Uterus (tissue), 4 donors: ENCODE measurements at places on chromosomes 2 and 18. TPM values are rescaled to one million over a fixed set of nuclear protein-coding genes. Genes with fewer than 3 reads are reported as not detected.

DNA sequence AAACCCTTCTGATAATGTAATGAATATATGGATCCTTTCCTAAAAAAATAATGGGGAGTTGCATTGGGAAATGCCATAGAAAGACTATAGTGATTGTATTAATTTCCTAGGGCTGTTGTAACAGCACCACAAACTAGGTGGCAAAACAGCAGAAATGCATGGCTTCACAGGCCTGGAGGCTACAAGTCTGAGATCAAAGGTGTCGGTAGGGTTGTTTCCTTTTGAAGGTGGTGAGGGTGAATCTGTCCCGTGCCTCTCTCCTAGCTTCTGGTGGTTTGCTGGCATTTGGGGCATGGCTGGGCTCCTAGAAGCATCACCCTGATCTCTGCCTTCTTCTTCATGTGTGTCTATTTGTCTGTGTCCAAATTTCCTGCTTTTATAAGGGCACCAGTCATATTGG is 149.7 kb downstream of the INHBB start:
- H3K4me1 ChIP-seq: no peaks in the 10 kb centered on the region
- H3K27ac ChIP-seq: no peak overlapping the region
- no peaks in the 10 kb centered on the region for H3K36me3 ChIP-seq
- H3K27me3 ChIP-seq: no peaks in the 10 kb centered on the region

- peak overlapping the region; percentile 42 for H3K4me3 ChIP-seq
- H3K36me3 ChIP-seq: no peaks in the 10 kb centered on the region
- H3K4me1 ChIP-seq: no peaks in the 10 kb centered on the region
- H3K27me3 ChIP-seq: no peaks in the 10 kb centered on the region
- no peak for DNase-seq
These were observed 64.7 kb upstream of the HNRNPA3 start for GRCh38 chr2:177147834-177148445.

DNA sequence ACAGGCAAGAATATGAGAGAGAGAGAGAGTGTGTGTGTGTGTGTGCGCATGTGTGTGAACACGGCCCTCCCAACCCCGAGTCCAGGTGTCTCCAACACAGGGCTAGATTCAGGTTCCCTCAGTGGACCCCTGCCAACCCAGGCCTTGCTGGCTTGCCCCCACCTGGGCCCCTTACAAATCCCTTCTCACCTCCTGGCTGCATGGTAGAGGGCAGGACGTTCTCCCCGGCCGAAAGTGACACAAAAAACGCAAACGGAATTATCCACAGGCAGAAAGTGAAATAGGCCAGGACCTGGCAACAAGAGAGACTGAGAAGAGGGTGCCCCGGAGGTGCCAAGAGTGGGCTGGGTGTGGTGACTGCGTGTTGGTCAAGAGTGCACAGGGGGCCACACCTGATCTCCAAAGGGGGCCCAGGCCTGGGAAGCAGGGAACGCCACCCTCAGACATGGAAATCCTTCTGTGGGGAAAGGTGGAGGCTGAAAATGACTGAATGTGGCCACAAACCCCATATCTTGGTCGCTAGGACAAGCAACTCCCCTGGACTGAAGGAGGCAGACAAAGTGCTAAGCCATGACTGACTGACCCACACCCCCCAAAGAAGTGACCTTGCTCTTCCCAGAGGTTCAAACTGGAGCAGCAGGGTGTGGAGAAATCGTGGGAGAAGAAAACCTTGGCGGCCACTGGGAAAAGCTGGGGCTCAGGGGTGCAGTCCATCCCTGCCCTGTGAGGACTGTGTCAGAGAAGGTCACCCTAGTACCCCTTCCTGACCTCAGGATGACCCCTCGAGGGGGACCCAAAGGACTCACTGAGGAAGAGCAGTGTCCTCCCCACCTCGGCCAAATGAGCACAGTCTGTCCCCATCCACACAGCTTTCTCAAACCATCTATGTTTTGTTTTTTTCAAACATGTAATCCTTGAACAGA is 5.7 kb downstream of the TEX261 start:
- H3K36me3 ChIP-seq: no peaks in the 10 kb centered on the region
- no peak overlapping the region for H3K27ac ChIP-seq
- DNase-seq: no peak

DNA sequence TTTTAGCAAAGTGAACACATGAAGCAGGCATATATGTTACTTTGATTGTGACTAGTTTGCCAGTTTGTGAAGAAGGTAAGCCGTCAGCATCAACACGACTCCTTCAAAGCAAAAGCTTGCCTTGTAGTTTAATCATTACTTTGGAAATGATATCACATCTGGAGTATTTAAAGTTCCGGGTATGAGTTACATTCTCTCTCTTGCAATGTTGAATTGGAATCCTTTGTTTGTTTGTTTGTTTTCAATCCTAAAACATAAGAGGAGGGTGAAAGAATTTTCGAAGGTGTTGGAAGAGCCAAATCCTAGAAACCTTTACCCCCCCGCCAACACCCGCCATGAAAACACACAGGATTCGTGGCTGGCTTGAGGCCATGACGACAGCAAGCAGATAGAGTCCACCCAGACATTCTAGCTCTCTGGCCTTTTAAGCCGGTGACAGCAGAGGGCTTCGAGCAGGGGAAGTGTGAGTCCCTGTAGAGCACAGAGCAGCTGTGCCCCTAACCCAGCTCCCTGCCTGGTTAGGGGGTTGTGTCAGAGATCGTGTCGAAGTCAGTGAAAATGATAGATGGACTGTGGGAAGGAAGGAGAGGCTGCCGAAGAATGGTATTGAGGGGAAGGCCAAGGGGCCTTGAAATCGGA is 103.8 kb upstream of the SMIM21 start:
- H3K27me3 ChIP-seq: no peaks in the 10 kb centered on the region
- no peak overlapping the region for H3K27ac ChIP-seq
- DNase-seq: no peak

GRCh38 chr2:223044092-223044836 is 7.7 kb upstream of the KCNE4 start:
- H3K4me3 ChIP-seq: no peak overlapping the region
- no peak overlapping the region for H3K27ac ChIP-seq
- H3K4me1 ChIP-seq: no peaks in the 10 kb centered on the region
- H3K36me3 ChIP-seq: no peaks in the 10 kb centered on the region
- no peaks in the 10 kb centered on the region for H3K27me3 ChIP-seq

DNA sequence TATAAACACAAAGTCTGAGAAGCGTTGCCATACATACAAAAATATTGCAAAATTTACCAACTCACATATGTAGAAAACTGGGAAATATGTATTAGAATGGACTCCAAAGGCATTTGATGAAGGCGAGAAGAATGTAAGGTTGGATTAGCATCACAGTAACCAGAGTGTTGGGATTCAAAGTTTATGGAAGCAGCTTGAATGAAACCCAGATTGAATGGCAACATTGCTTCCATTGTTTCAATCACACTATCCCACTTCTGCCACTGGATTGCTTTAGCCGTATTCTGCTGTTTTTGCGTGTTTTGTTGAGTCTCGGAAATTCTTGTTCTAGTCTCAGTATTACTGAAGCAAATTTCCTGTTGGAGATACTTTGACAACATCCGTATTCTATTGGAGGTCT is 609.0 kb upstream of the LRATD1 start:
- no peak overlapping the region for H3K27ac ChIP-seq
- H3K36me3 ChIP-seq: no peaks in the 10 kb centered on the region
- no peak for DNase-seq
- no peaks in the 10 kb centered on the region for H3K27me3 ChIP-seq
- H3K4me3 ChIP-seq: no peak overlapping the region

GRCh38 chr2:190653231-190653630 is 4.3 kb downstream of the NAB1 start:
- no peak overlapping the region for H3K4me3 ChIP-seq
- no peaks in the 10 kb centered on the region for H3K4me1 ChIP-seq
- no peaks in the 10 kb centered on the region for H3K27me3 ChIP-seq

GRCh38 chr18:32174719-32175118 is 15.1 kb upstream of the MEP1B start:
- H3K4me3 ChIP-seq: no peak overlapping the region
- DNase-seq: no peak
- H3K27ac ChIP-seq: no peak overlapping the region
- no peaks in the 10 kb centered on the region for H3K4me1 ChIP-seq
- no peaks in the 10 kb centered on the region for H3K27me3 ChIP-seq

PRSS56 gene
- not detected for total RNA-seq

RND3 gene
- total RNA-seq: 12.6 TPM

CHRNG gene
- not detected for total RNA-seq
